ENCODE measurements at places on chromosomes 11 and 22.

DNA sequence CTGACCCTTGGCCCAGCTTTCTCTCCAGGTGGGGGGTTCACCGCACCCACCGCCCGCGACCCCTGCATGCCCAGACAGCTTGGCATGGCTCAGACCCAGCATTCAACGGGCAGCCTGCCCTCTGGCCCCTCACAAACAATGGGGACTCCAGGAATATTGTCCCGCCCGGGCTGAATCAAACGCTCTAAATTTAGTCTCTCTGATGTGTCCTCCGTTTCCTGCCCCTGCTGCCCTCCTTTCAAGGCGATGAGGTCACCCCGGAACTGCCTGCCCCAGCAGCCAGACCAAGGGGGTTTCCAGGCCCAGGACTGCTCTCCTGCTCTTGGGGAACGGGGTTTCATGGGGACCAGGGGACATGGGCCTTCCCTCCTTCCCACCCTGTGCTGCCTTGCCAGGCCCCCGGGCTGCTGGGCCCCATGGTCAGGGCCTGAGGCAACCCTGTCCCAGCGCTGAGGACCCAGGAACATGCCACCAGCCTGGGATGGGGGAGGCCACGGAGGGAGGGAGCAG, 10.1 kb upstream of the PDGFB start:
- peak; percentile 82 for DNase-seq

DNA sequence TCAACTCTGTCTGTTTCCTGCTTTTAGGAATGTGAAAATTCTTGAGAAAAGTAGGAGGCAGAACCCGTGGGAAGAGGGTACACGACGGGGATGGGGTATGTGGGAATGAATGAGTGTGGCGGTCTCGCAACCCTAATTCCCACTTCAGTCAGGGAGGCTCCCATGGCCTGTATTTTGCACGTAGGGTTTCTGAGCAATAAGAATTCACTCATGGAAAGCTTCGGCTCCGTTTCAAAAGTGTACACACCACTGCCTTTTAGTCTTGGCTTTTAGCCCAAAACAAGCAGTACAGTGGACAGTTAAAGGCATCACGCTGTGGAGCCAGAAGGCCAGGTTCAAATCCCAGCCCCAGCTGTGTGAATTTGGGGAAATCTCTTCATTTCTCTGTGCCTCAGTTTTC, 116.7 kb downstream of the MN1 start:
- DNase-seq, result no peak

- DNase-seq, result no peak
These were observed 5.9 kb downstream of the ABTB2 start for GRCh38 chr11:34351687-34352469.

- DNase-seq, result no peak
These were observed 126.3 kb upstream of the TIMP3 start for GRCh38 chr22:32674925-32675825.

DNA sequence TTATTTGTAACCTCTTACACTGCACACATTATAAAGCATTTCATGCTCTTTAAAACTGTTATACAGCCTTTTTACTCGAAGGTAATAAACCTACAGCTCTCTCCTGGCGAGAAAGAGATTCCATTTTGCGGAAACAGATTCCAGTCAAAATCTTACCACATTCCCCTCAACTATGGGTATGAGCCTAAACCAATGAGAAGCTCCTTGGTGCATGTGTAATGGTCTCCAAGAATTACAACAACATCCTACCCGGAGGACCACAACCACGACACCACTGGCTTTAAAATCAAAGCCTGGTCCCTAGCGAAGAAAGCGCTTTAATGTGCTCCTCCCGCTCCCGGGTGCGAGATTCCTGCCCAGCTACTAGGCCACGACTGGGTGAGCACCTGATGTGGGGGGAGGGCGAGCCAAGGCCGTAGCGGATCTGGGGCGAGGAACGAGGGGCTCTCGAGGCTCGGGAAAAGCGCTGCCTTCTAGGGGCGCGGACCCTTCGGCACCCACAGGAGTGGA, 821 bp downstream of the CELF1 start:
- no peak for DNase-seq

DNA sequence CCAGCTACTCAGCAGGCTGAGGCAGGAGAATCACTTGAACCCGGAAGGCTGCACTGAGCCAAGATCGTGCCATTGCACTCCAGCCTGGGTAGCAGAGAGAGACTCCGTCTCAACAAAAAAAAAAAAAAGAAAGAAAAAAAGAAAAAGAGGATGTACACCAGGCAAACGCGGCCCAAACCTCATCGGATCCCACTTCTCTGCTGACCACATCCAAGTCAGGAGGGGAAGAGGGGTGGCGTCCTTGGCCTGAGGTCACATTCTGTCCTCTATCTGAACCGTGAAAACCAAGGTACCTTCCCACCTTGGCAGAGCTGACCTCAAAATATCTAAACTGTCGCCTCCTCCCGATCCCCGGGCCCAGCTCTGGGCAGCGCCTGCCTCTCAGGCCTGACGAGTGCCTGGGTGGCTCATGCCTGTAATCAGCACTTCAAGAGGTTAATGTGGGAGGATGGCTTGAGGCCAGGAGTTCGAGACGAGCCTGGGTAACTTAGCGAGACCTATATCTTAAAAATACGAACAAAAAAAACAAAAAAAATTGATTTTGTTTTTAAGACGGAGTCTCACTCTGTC, 25.1 kb downstream of the RGL4 start:
- DNase-seq, result no peak

DNA sequence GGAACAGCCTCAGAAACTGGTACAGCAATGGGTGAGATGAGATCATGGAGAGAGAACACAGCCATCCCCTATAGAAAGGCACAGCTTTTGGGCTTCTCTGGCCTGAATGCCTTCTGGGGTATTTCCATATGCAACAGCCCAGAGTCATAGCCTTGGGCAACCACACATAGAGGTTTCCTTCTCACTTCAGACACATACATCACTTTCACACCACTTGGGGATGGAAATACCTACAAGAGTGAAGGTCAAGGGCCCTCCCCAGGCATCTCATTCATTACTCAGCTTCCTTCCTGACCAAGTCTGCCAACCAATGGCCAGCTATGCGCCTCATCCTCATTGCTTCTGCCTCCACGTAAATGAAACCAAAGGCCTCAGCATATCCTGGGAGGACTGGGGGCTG, 17.7 kb upstream of the OLFML1 start:
- no peak for DNase-seq

DNA sequence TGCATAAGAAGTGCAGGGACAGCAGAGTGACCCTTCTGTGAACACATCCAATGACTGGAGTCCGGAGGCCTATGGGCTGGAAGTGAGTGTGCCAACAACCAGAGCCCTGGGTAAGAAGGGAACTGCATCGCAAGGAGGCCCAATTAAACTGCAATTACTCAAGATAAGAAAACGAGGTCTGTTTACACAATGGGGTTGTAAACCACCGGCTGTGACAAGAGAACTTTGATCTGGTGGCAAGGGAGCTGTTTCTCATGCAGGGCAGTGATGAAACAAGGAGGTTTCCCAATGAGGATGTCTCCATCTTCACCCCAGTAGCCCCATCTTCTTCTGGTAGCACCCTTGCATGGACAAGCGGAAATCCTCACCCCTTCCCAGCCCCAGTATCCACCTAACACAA, 21.5 kb downstream of the ETS1 start:
- no peak for DNase-seq

DNA sequence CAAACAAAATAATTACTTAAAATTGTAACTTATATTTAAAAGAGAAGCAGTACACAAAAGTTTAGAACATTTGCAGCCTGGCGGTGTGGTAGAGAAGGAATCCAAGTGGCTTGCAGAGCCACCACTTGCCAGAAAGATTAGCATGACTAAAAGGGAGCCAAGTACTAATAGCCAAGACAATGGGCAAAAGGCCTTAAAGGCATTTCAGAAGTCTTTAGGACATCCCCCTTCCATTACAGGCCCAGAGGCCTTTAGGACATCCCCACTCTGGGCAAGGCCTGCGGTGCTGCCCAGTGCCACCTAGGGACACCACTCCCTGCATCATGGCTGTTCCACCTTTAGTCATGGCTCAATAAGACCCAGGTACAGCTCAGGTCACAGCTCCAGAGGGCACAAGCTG, 32.4 kb downstream of the TMEM225 start:
- DNase-seq, result no peak

GRCh38 chr22:20919718-20920117, 2.5 kb downstream of the CRKL start:
- no peak for DNase-seq

GRCh38 chr22:27487600-27488452, 313.7 kb downstream of the MN1 start:
- no peak for DNase-seq

DNA sequence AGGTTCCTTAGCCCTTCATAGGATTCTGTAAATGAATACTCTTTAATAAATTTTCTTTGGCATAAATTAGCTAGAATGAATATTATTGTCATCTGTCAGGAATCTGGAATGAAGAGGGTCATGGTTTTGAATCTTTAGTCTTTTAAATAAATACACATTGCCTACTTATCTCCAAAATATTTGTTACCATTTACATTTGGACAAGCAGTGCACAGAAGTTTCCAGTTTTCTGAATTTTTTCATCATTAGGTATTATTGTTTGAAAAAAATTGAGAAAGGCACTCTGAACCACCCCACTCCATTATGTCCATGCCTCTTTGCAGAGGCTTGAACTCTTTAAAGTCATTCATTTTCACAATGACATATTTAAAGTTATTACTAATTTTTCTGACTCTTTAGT, 549.0 kb upstream of the LUZP2 start:
- no peak for DNase-seq

DNA sequence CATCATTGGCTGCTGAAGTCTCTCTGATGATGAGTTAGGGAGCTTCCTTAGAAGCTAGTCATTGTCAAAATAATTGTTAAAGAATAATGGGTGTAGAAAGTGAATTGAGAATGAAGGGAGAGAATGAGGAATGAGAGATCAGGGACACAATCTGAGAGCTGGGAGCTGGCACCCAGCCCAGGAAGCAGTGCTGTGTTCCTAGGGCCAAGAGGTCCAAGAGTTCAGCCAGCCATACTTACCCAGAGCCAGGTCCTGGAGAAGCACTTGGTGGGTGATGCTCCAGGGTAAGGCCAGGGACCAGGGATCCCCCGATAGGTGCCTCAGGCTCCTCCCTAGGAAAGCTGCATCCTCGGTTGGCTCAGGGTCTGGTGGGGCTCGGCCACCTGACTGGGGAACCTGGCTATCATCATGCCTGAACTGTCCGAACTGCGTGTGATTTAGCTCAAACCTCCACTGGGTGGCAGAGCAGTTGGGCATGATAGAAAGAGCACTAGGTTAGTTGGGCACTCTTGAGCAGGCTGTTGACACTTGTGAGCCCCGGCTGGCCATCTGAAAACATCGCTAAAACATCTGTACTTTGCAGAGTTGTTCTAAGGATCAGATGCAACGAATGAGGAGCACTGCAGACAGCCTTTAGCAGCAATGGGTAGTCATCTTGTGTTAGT, 123.9 kb upstream of the NCAM1 start:
- no peak for DNase-seq

- no peak for DNase-seq
These were observed 411 bp downstream of the PPP6R2 start for GRCh38 chr22:50343541-50343935.

- DNase-seq, result no peak
These were observed 19.6 kb upstream of the MTMR2 start for GRCh38 chr11:95943546-95943945.

DNA sequence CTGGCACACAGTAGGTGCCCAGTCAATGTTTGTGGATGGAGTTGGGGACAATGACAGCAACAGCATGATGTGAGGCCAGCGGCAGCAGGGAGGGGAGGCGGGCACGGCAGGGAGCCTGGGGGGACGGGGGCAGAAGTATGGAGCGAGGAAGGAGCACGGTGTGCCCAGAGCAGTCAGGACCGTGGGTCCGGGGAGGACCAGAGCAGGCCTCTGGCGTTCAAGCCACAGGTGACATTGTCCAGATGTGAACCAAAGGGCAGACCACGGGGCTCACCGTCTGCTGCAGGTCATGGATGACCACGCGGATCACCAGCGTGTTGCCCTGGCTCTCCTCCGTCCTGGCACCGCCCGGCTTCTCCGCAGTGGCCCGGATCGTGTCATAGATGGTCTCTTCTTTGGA, 105.5 kb downstream of the SHANK2 start:
- no peak for DNase-seq

DNA sequence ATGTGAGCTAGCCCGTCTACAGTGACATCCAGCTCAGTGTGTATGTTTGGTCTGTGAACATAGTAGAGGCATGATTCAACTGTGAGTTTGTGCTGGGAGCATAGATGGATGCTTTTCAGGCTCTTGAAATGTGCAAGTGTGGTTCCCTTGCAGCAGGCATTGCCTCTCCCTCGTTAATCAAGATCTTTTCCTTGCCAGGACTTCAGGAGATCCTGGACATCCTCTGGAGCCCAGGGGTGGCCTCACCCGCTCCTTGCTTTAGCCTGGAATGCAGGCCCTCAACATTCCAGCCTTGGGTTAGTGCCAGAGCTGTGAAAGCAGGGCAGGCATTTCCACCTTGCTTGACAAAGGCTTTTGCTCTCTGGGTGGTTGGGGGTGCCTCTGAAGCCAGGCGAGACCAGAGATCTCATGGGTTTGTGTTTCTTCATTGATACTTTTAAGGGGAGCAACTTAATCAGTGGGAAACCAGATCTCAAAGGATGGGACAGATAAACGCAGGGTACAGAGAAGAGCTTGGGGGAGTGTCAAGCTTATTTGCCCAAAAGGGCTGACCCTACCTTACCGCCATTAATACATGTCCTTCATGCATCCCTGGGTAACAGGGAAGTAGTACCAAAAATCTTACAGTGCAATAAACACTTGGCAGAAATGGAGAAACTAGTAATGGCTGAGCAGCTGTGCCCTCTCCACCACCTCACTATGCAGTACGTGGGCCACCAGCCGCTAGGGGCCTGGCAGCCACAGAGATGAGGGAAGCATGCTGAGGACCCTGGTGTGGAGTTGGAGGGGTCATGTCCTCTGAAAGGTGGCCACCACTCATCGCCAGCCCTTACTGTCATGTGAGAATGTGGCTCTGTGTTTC, 72.1 kb downstream of the PTPRJ start:
- DNase-seq, result no peak

GRCh38 chr11:10072142-10072541, 221.9 kb downstream of the SBF2 start:
- no peak for DNase-seq

Measured in GM19239 (cell line).